ENCODE measurements at places on chromosomes 5 and 9.

- no peak for DNase-seq
Observed at GRCh38 chr5:161286066-161286655, 260.4 kb downstream of the GABRB2 start.

- no peak for DNase-seq
Observed at GRCh38 chr5:126368239-126368812, 54.9 kb upstream of the GRAMD2B start.

GRCh38 chr5:136015966-136016650 lies 12.7 kb upstream of the TGFBI start:
- no peak for DNase-seq

DNA sequence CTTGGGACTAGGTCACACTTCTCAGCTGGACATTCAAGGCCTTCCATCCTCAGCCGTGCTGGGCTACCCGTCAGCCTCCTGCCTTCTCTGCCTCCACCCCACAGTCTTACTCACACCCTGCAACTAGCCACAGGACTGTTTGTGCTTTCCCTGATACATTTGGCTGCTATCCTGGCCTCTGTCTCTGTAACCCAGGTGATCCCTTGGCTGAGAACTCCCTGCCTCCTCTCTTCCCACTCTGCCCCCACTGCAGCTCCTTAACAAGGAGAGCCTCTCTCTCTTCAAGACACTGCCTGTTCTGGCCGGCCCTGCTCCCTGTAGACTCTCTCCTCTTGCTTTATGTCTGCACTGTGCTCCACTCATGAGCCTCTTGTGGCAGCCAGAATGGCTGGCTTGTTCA lies 120.6 kb downstream of the MSX2 start:
- DNase-seq = no peak

DNA sequence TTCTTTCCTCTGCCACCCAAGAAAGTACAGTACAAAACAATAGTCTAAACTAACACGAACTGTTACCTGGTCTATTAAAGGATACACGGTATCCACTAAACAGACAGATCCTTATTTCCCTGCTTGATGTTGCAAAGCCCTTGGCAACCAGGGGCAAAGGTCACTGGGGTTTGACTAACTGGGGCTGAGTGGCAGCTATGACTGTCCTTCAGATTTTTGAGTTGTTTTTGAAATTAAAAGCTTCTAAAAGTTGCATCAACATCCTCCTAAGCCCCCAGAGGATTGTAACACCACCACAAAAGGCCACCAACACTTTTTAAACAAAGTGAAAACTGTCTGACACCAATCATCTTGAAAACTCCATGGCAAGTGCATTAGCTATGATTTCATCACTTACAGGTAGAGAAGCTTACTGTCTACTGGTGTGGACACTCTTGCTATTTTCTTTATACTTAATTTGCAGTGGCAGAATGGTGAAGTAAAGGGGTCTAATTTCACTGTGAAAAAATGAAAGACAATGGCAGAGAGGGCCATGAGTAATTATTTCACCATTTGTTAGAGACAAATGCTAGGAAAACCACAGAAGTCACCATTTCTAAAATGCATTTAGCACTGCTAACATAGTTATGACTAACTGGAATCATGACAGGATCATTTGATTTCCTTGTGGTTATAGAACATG lies 292.4 kb downstream of the EFNA5 start:
- no peak for DNase-seq

- DNase-seq = no peak
Observed at GRCh38 chr9:131358556-131358955, 35.3 kb upstream of the PRRC2B start.

DNA sequence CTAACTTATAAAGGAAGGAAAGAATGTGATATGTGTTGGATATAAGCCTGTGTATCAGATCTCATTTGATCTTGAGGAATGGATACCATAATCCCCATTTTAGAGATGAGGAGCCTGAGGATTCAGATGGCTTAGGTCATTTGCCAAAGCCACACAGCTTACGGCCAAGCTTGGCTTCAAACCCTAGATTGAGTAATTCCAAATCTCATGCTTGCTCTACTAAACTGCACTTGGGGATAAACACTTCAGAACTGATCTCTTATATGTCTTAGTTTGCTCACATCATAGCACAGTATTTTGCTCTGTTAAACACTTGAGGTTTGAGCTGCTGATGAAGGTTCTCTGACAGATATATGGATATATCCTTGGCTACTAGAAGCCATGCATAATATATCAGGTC lies 504.4 kb downstream of the NTRK2 start:
- no peak for DNase-seq

- no peak for DNase-seq
Observed at GRCh38 chr5:175246889-175247520, 197.0 kb downstream of the DRD1 start.

DNA sequence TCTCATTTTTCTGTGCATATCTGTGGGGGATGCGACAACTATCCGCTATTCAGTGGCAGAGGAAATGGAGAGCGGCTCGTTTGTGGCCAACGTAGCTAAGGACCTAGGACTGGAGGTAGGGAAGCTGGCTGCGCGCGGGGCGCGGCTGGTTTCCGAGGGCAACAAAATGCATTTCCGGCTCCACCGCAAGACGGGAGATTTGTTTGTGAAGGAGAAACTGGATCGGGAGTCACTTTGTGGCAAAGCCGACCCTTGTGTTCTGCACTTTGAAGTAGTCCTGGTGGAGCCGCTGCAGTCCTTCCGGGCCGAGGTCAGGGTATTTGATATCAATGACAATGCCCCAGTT lies 320 bp downstream of the PCDHB1 start:
- no peak for DNase-seq

GRCh38 chr5:112973036-112973435 lies 3.6 kb upstream of the DCP2 start:
- no peak for DNase-seq
